Fibroblast of the conjunctiva (primary cell): ENCODE measurements at places on chromosomes 12 and 14.

DNA sequence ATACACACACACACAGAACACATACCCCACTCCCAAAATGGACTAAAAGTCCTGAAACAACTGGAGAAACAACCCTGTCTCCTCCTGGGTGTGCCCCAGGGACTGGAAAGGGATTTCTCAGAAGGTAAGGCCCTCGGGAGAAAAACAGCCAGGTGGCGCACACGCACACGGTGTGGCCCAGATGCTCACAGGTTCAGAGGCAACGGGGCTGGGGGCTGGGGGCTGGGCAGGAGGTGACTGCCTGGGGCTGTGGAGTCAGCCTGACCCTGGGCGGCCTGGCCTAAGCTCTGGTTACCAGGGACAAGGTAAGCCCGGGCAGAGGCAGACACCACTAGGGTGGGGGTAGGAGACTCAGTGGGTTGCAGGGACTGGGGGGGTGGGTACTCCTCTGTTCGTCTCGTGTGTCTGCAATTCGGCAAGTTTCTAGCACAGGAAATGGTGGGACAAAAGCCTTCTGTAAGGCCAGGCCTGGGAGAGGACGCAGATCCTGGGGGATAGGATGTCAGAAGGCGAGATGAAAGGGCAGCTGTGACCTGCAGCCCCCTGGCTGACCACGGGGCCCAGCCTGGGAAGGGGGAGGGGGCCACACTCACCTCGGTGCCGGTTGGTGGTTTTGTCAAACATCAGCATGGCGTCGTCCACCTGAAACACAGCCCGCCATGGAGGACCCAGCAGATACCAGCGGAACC lies 10.4 kb downstream of the MSI1 start:
- no peak for DNase-seq

GRCh38 chr14:89331398-89331797 lies 85.6 kb downstream of the FOXN3 start:
- no peak for DNase-seq

GRCh38 chr12:66203820-66204219 lies 14.8 kb downstream of the IRAK3 start:
- no peak for DNase-seq

DNA sequence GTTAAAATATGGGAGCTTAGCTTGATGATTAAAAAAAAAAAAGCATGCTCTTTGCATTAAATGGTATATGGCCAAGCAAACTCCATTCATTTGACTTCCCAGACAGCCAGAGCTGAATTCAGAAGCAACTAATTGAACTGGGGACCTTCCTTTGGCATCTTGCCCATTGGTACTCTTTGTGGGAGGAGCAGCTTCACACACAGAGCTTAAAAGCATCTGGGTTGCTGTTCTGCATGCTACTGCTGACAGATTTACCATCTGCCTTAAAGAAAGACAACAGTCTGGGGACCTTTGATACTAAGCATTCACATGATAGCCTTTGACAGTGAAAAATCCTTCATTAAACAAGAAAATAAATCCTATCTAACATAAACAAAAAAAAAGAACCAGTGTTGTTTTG lies 977.9 kb downstream of the TMTC2 start:
- no peak for DNase-seq

GRCh38 chr12:1325666-1326065 lies 268.7 kb downstream of the FBXL14 start:
- no peak for DNase-seq

DNA sequence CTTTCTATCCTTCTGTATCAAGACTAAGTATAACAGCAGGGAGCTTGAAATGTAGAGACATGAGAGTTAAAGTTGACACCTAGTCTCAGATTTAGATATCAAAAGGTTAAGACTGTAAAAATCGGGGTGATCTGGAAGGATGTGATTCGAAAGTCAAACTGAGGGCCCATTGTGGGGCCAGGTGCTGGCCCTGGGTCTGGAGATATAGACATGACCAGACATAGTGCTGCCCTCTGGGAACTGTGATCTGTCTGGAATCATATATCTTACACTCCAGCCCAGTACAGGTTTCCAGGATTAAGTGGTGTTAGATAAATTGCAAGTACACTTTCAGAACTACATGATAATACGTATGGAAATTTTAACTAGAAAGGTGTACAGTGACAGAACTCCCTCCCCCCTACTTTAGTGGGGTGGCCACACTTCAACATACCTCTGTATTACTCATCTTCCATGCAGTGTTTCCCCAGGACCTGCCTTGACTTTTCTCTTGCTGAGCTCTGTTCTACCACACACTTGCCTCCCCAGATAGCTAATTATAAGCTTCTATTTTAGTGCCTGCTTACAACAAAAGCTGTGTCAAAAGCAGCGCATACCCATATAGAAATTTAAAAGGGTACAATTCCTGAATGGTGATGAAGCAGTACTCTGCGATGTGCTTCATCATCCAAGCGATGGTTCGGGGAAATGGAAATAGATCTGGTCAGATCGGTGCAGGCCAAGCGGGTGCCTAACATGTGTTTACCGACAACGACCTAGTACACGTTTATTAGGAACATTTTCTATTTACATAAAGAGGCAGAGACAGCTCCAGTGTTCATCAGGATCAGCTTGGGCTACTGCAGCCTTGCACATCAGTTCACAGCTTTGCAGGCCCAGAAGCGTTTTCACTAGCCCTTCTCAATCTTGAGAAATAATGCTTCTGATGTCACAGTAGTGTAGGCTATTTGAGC lies 68.7 kb downstream of the ARF6 start:
- DNase-seq = no peak

GRCh38 chr12:128796439-128797118 lies 27.2 kb downstream of the SLC15A4 start:
- DNase-seq = no peak

DNA sequence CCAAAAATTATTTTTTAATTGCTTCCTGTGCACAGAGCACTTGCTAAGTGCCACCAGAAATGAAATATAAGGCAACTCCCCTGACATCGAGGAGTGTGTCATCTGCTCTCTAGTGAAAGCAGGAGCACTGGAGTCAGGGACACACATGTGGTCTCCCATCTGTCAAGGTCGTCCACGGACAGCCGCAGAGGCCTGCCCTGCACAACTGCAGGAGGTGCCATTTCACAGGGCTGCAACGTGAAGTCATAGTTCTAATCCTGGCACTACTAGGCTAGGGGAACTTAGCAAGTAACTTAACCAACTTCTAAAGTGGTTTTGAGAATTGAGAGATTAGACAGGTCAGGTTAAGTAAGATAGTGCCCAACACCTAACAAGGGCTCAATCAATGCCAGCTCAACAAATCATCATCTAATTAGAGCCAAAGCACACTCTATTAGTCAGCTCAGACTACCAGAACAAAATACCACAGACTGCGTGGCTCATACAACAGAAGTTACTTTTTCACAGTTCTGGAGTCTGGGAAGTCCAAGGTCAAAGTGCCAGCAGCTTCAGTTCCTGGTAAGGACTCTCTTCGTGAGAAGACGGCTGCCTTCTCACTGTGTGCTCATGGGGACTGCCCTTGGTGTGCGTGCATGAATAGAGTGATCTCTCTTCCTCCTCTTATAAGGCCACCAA lies 30.7 kb downstream of the FOXN3 start:
- DNase-seq = no peak

- DNase-seq = no peak
Measured at GRCh38 chr12:108637222-108637971, 3.7 kb upstream of the SELPLG start.

GRCh38 chr14:81298122-81298521 lies 77.4 kb upstream of the GTF2A1 start:
- DNase-seq = no peak

DNA sequence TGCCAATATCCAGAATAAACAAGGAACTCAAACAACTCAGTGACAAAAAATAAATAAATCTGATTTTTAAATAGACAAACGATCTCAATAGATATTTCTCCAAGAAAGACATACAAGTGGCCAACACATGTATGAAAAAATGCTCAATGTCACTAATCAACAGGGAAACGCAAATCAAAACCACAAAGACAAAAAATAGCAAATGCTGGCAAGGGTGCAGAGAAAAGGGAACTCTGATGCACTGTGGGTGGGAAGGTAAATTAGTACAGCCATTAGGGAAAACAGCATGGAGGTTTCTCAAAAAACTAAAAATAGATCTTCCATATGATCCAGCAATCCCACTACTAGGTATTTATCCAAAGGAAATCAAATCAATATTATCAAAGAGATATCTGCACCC lies 3.5 kb upstream of the EIF5 start:
- DNase-seq = no peak

GRCh38 chr12:102571889-102572288 lies 91.5 kb upstream of the IGF1 start:
- DNase-seq = no peak

GRCh38 chr12:56336361-56337167 lies 2.1 kb upstream of the IL23A start:
- DNase-seq = no peak

DNA sequence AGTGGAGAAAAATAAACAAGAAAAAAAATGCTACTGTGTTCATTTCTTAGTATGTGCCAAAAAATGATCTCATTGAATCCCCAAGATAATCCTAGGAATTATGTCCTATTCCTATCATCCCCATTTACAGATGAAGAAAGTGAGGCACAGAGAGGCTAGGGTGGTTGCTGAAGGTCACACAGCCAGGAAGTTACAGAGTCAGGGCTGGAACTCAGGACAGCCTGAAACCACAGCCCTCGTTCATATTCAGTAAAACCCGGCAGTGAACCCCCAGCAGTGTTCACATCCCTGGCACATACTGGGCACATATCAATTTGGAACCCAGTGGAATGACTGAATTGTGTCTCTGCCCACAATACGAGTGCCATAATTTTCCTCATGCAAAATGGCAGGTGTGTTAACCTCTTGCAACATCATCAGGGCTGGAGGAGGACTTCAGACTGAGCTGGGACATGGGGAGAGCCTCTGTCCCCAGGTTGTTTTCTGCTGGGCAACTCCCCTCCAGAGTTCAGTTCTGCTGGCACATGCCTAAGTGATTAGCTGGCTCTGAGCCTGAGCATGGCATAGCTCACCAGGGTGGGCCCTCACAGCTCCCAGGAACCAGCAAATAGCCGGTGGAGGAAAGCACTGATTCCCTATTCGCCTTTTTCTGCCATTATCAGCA lies 2.0 kb upstream of the PPP1CC start:
- DNase-seq = no peak

GRCh38 chr12:81297601-81298000 lies 219.7 kb downstream of the ACSS3 start:
- no peak for DNase-seq

GRCh38 chr12:124457287-124458219 lies 109.9 kb downstream of the NCOR2 start:
- no peak for DNase-seq

DNA sequence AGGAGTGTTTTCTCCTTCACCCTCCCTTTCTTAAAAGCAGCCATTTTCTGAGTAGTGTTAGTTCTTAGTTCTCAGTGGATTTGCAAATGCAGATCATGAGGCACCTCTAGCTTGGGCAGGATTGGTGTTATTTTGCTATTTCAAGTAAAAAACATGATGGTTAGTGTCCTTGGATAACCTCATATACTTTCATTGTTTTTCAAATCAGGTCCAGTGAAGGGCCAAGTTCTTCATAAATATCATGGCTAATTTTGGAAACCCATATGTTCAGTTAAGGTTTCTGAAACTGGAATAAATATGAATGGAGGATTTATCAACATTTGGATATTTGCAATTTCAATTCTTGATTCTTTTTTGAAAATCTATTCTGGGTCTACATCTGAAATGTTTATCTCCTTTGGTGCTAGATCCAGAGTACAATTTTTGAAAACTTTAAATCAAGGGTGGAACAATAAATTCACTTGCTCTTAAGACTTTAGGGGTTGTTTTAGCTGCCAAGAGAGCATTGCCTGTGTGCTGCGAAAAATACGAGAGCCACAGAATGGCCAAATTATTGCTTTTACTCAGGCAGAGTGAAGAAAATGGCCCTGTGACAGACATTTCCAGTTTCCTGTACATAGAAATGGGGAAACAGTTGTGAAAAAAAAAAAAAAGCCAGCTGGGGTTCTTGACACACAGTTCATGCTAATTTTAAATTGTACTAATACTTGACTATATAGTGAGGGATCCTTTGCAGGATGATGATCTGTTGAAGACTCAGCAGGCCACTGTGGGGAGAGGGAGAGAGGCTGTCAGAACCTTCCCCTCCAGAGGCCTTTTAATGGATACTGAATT lies 104.6 kb downstream of the BICD1 start:
- no peak for DNase-seq

DNA sequence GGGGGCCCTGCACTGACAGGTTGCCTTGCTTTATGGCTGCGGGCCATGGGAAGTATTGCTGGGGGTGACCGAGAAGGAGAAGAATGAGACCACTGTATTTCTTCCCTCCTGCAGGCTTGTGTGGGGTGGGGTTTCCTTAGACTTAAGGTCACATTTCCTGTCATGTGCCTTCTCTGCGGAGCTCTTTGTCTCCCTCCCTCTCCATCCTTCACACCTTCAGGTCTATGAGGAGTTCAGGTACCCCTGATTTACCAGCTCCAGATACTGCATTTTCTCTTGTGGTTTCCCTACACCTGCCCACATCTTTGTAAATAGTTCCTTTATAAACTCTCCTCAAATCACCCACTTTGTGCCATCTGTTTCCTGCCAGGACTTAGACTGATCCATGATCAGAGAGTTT lies 3.6 kb downstream of the FNTB start:
- no peak for DNase-seq

DNA sequence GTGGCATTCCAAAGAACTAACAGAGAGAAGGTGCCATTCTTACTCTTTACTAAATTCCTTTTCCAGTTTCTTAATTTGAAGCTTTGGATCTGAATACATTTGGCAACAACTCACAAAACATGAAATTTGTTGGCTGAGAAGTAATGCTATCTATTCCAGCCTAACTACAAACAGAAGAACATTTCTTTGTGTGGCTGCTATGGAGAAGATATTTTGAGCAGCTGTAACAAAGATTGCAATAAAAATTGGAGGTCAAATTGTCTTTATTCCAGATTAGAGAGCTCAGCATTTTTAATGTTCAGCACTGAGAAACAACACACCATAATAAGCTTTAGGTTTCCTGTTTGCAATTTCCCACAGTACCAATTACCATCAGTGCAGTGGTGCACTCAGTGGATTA lies 835.8 kb upstream of the FLRT2 start:
- DNase-seq = no peak

GRCh38 chr12:132834181-132834711 lies 5.6 kb upstream of the GOLGA3 start:
- no peak for DNase-seq

GRCh38 chr12:3262470-3262869 lies 185.3 kb downstream of the TSPAN9 start:
- no peak for DNase-seq

DNA sequence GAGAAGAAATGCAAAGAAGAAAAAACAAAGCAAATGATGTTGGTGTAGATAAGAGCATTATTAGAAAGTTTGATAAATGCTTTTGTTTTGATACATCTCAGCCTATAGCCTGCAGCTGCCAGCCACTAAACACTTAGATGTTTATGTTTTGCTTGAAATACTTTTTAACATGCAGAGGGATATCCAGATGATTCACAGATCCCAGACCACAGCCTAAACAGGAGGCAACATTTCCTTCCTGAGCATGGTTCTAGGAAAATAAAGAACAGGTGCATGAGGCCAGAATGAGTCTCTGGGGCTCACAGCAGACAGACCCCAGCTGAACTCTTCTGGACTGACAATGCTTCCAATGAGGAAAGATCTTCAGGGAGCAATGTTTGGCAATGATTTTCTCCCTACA lies 103.7 kb upstream of the EEA1 start:
- no peak for DNase-seq

GRCh38 chr12:93741659-93742109 lies 64.5 kb downstream of the CRADD start:
- no peak for DNase-seq

- no peak for DNase-seq
Measured at GRCh38 chr12:68097386-68097785, 62.2 kb downstream of the IFNG start.
